ENCODE measurements at places on chromosomes 12 and 14.

GRCh38 chr12:51449580-51450246, 25.1 kb downstream of the SLC4A8 start:
- DNase-seq: no peak

GRCh38 chr12:111991946-111992345, 21.0 kb downstream of the TMEM116 start:
- DNase-seq: no peak

DNA sequence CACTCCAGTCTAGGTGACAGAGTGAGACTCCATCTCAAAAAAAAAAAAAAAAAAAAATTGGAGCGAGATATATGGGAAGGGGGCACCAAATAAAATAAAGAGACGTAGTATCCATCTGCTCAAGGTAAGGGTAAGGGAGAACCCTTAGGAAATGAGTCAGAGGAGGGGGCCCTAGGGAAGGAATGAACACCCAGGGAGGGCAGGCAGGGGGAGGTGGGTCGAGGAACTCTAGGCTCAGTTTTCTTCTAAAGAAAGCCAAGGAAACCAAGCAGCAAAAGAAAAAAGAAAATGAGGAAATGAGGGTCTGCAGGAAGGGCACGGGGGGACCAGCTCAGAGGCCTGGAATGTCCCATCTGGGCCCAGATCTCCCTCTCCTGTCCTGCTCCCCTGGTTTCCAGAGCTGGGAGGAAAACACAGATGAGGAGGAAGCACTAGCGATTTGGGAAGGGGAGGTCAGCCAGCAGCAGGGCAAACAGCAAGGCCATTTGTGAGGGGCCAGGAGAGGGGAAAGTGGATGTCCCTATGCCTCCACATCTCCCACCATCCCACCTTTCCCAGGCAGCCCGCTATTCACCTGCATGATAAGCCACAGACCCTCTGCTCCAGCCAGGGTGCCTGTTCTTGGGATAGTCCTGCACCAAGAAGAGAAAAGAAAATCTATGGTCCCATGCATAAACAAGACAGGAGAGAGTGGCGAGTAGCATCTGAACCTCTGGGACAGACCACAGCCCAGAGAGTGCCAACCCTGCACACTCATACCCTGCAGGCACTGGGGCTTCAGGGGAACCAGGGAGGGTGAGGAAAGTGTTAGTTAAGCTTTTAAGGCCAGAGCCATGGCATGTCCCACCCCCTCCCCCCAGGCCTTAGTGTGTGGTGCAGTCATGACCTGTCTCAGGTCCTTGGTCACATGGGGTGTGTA, 11.9 kb downstream of the SPRYD3 start:
- DNase-seq: no peak

- DNase-seq: no peak
These were observed 35.8 kb downstream of the CDKL1 start for GRCh38 chr14:50360851-50361250.

- no peak for DNase-seq
These were observed 165.6 kb upstream of the TMCC3 start for GRCh38 chr12:94815958-94816357.

DNA sequence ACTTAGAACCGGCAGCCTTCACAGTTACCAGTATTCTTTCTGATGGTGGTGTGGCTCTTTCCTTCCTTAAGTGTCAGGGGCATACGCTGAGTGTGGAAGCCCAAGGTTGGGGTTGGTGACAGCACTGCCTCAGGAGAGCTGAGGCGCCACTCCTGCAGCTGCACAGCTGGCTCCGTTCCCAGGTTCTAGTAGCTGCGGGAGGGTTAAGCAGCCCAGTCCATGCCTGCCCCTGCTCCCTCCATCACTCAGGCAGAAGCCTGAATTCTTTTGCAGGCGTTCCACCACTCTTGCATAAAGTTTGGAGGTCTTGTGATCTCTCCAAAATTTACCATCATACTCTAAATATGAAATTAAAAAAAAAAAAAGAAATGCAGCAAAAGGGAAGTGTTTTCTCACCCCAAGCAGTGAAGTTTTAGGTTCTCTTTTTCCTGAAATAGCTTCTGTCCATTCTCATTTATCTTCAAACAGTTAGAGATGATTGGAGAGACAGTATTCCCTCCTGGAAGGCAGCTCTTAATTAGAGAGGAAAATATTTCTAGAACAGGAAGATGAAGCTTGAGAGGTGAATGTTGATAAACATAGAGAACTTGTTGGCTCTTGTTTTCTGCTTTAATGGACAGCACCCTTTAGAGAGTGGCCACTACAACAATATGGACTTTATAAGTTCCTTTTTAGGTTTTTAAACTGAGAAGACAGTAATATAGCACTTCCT, 136.1 kb downstream of the FGD4 start:
- DNase-seq: no peak

GRCh38 chr14:77529213-77529612, 30.6 kb upstream of the ISM2 start:
- DNase-seq: no peak

DNA sequence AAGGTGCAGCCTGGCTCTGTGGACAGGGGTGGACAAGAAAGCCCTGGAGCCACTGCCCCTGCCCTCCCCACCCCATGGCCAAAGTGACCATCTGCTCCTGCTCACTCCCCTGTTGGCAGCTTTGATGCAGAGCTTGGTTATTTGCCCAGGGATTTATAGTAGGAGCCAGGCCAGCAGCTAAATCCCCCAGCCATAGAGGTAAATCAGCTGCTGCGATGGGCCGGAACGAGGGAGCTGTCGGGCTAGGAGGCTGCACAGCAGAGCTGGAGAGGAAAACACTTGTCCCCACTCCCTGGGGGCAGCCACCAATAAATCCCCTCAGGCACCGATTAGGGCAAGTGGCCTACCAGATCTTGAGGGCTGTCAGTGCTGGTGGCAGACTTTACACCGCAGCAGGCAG, 26.0 kb downstream of the SMUG1 start:
- no peak for DNase-seq

DNA sequence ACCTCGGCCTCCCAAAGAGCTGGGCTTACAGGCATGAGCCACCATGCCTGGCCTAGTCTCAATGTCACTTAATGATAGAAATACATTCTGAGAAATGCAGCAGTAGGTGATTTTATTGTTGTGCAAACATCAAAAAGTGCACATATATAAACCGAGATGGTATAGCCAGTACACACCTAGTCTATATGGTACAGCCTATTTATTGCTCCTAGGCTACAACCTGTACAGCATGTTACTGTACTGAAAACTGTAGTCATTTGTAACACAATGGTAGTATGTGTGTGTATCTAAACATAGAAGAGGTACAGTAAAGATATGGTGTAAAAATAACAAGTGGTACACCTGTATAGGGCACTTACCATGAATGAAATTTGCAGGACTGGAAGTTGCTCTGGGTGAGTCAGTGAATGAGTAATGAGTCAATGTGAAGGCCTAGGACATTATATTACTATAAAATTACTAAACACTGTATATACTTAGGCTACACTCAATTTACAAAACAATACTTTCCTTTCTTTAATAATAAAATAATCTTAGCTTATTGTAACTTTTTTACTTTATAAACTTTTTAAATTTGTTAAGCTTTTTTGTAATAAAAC, 166.7 kb upstream of the SYT1 start:
- no peak for DNase-seq

DNA sequence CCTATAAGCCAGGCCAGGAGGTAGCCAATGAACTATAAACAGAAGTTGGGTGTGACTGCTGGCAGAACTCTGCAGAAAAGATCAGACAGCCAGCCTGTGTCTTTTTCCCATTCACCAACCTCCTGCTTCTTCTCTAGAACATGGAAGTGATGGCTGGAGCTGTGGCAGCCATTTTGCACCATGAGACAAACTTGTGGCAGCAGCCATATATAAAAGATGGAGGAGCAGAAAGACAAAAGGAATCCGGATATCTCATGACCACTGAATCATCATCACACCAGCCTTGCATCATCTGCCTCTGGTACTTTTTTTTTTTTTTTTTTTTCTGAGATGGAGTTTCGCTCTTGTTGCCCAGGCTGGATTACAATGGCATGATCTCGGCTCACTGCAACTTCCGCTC, 8.7 kb downstream of the BEGAIN start:
- no peak for DNase-seq

- DNase-seq: no peak
These were observed 507 bp upstream of the KRT73 start for GRCh38 chr12:52618866-52619265.

DNA sequence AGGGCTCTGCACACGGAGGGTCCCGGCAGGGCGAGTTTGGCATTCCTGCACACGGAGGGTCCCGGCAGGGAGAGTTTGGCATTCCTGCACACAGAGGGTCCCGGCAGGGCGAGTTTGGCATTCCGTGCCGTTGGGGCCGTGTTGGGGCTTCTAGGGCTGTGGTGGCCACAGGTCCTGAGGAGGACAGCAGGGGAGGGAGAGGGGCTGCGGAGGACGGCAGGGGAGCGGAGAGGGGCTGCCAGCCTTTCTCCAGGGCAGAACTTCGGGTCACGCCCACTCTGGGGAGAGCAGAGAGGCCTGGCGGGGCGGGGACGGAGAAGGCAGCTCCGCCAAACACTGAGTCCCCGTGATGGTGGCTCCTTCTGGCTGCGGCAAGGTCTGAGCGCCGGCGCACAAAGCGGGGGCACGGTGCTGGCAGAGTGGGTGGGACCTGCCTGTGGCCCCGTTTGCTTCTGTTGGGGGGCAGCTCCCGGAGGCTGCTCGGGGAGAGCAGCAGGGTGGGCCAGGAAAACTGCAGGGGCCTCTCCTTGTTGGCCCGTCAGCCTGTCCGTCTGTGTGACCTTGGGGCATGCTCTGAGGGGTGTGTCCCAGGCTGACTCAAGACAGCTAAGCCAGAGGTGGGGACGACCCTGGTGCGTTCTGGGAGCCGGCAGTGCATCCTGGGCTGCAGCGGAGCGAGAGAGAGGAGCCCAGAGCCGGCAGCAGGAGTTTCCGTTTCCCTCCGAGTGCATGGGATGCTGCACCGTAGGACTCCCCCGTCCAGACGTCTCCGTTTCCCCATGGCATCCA, 60.2 kb downstream of the LRCOL1 start:
- DNase-seq: no peak

Measured in activated CD4-positive, alpha-beta T cell treated with anti-CD3 and anti-CD28 coated beads for 1 hour (primary cell).